NCI-H2227 treated with DMSO at 0.1 percent for 48 hours (cell line): ENCODE measurements at places on chromosomes 12 and 14.

- no peak for DNase-seq
These were observed 1.1 kb downstream of the TDG start for GRCh38 chr12:103966736-103967135.

DNA sequence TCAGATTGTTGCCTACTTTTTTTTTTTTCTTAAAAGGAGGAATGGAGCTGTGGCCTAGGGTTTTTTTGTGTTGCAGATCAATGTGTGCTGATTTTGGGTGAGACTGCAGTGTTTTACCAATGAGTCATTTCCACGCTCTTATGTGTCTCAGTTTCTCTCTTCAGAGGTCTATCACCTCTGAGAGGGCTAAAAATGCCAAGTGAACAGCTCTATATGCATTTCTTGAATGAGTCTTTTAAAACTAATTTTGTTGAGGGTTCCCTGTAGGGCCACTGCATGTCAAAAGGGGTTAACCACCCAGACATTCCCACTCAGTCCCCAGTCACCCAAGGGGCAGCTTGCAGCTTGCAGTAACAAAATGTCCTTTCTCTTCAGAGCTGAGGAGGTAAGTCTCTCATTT is 24.3 kb upstream of the GLIPR1L2 start:
- no peak for DNase-seq

GRCh38 chr14:104953896-104954656 is 24.1 kb downstream of the AHNAK2 start:
- DNase-seq: no peak

- DNase-seq: no peak
These were observed 26.5 kb downstream of the BMP4 start for GRCh38 chr14:53929871-53930715.

- DNase-seq: no peak
These were observed 81.6 kb downstream of the MYF5 start for GRCh38 chr12:80798281-80798680.

DNA sequence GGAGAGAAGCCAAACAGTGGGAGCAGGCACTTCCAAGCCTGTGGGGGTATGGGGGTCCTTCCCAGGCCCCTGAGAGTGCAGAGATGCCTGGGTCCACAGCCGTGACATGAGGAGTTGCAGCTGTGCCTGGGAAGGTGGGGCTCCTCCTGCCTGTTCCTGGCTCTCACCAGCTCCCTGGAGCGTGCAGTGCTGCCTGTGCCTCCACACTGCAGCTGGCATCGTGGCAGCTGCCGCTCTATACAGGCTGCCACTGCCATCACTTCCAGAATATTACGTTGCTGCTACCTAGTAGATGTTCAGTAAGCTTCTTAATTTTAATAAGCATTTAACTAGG is 223.7 kb downstream of the KCNC2 start:
- no peak for DNase-seq

- no peak for DNase-seq
These were observed 152.9 kb downstream of the SLC41A2 start for GRCh38 chr12:104805186-104805585.

- no peak for DNase-seq
These were observed 21.8 kb upstream of the KRT78 start for GRCh38 chr12:52870361-52871290.

DNA sequence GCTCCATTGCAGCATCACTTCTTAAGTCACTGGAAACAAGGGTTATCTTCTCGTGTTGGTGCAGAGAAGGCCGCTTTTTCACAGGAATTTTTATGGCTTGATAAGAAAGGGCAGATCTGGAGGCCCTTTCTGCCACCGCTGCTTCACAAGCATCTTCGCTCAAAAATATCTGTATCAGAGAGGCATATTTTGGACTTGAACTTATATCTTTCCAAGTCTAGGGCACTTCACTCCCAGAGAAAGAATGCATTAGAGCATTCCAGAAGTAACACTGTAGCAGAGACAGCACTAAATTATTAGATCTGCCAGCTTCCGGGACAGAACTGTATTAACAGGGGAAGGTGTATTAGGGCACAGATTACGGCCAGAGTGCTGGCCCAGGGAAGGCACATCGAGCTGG is 151.7 kb upstream of the AMIGO2 start:
- DNase-seq: no peak

DNA sequence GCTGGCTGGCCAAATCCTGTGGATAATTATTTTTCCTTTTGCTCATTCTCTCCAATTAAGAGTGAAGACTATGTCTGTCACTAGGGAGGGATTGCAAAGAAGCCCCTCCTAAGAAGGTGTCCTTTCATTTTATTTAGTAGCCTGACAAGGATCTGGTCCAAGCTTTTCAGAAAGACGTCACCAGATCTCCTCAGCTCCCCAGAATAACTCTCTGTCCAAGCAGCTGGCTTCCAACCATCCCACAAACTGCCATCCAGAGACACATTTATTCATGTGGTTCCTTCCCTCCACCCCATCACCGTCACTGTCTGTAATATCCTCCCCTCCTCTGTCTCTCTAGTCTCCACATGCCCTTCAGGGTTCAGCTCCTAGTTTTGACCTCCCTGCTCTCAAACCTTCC is 69.9 kb downstream of the PPM1H start:
- DNase-seq: no peak

GRCh38 chr14:52018970-52019369 is 29.6 kb downstream of the RTRAF start:
- no peak for DNase-seq

GRCh38 chr14:106509807-106510206 is 983.4 kb downstream of the TMEM121 start:
- DNase-seq: no peak

DNA sequence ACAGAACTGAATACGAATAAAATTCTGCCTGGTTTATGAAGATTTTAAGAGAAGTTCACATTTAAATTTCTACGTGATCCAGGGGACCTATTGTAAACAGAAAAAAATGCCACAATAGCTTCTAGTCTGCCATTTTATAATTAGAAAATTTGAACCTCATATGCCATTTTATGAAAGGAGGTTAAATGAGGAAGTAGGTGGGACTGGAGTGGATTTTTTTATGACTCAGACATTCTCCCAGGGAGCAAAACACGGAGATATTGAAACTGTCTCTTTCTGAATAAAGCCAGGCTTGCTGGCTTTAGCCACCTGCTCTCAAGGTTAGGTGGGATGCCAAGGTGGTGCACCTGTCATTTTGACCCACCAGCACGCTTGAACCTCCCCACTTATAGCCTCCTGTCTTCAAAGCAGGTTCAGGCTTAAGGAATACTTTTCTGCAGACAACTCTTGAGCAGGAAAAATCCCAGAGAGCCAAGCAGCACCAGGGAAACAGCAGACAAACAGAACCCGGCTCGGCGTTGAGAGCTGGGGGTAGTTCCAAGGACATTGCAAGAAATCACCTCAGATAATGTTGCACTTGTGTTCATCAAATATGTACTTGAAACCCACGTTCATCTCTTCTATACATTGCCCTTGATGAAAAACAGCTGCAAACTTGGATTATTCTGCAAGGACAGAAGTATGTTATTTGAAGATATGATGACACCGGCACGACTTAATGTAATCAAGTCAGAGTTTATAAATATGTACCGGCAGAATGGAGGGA is 203.7 kb downstream of the PPM1H start:
- DNase-seq: no peak

- no peak for DNase-seq
These were observed 25.5 kb upstream of the FBXO34 start for GRCh38 chr14:55245657-55246268.

- DNase-seq: no peak
These were observed 64.9 kb downstream of the FBXO33 start for GRCh38 chr14:39367387-39367751.

GRCh38 chr12:59595565-59595882 is 305 bp upstream of the SLC16A7 start:
- DNase-seq: no peak

GRCh38 chr12:13179211-13180074 is 17.1 kb upstream of the EMP1 start:
- peak; percentile 14 for DNase-seq

DNA sequence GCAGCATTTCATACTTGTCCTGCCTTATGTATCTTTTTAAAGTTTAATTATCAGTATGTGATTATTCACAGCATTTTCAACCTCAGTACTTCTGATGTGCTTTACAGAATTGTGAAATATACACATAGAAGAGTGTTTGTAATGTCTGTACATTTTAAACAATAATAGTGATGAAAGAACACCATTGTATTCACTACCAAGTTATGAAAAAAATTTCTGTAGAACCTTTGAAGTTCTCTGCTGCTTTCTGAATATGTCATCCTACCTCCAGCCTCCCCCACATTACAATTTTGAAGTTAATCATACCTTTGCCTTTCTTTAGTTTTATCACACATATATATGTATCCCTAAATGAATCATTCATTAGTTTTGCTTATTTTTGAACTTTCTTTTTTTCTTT is 24.8 kb downstream of the FRMD6 start:
- DNase-seq: no peak

DNA sequence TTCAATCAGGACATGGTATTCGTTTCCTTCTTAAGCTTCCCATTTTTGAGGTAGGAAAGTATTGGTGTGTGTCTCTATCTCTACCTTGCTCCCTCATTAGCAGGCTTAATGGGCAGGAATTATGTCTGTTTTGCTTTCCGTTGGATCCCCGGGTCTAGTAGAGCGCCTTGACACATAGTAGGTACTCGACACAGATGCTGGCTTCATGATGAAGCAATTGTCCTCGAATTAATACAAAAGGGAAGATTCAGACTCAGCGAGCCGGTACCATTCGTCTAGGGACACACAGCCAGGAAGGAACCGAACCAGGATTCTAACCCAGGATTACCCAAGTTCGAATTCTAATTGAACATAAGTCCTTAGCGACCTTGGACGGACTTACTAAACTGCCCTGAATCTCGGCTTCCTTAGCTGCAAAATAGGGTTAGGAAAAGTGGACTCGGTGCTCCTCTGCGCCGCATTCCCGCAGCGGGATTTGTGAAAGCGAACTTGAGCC is 496 bp upstream of the ISCU start:
- DNase-seq: no peak

DNA sequence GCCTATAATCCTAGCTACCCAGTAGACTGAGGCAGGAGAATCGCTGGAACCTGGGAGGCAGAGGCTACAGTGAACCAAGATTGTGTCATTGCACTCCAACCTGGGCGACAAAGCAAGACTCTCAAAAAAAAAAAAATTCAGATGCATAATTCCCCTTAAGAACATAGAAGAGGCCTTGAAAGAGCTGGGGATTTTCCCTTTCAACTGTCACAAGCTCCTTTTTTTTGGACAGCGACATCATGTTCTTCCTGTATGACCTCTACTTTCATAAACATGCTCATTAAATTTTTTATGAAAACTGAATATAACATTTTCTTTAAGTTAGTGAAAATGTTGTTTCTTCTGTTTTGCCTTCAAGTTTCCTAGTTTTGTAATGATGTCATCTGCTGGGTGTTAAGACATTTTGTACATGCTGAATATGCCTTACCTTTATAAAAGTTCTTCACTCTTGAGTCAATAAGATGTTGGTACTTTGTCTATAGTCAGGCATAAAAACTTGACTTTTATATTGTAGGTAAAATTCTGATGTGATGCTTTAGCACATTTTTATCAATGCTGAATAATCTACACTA is 76.0 kb downstream of the PTHLH start:
- no peak for DNase-seq

GRCh38 chr12:82931349-82932116 is 244.8 kb downstream of the TMTC2 start:
- no peak for DNase-seq

DNA sequence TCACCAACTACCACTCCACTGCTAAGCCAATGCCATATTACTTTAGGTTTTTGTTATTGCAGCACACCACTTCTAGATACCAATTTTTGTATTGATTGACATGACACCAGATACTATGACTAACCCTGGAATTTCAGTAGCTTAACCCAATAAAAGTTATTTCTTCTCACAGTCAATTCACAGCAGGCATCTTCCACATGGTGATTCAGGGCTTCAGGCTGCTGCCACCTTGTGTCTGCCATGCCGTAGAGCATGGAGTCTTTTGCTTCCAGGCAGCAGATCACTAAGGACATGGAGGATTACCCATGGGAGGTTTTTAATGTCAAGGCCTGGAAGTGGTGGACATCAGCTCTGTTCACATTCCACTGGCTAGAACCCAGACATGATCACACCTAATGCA is 56.4 kb upstream of the LTA4H start:
- no peak for DNase-seq

- DNase-seq: peak; percentile 87
These were observed 67.8 kb downstream of the CHGA start for GRCh38 chr14:92990456-92991430.

- DNase-seq: no peak
These were observed 12.2 kb downstream of the FBXL14 start for GRCh38 chr12:1581973-1582708.

DNA sequence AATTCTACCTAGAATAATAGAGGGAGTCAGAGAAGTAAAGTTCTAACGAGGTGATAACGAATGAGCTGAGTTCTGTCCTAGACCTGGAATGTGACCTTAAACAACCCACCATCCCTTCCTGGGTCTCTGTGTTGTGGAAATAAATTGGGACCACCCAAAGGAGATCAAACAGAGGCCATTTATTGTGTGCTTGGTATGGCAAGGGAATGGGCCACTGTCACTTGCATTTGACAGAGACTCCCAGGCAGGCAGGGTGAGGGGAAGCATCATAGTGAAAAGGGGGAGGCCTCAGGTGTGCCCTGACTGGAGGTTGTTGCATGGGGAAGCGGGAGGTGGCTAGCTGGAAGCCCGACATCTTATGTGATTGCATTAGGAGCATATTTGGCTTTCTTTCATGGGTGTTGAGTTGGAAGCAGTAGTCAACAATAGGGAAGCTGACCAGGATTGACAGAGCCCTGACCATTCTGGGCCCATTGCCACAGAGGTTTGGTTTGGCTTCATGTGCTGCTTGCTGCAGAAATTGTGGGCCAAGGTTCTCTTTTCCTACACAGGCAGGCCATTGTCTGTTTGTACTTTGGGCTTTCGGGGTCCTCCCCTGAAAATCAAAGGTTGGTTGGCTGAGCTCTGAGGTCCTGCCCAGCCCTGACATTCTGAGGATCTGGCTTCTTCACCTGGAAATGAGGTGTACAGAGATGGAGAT is 17.6 kb upstream of the FAM181A start:
- DNase-seq: no peak
